Stimulated activated CD4-positive, alpha-beta T cell treated with anti-CD3 and anti-CD28 coated beads, Interleukin-2, amount 100 ng/mL, for 4 hours (primary cell): ENCODE measurements at places on chromosomes 7 and 10.

DNA sequence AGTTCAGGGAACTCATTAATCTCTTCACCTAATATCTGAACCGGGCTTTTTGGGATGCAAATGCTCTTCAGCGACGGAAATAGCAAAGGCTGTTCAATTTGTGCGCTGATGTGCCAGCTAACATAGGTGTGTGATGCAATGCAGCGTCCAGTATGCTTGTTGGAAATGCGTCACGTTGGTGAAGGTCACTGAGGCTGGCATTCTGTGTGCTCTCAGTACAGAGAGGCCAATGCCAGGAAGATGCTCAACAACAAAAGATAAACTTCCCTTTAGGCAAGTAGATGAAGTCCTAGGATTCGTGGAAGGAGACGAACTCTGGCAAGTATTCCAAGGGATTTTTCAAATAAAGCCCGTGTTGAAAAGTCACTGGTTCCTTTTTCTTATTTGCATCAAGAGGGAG, 649.5 kb upstream of the MKI67 start:
- no peak for DNase-seq

GRCh38 chr7:38107486-38107893, 70.6 kb upstream of the STARD3NL start:
- DNase-seq: peak; percentile 48

- no peak for DNase-seq
Measured at GRCh38 chr7:75033826-75034225, 39.8 kb downstream of the RCC1L start.

DNA sequence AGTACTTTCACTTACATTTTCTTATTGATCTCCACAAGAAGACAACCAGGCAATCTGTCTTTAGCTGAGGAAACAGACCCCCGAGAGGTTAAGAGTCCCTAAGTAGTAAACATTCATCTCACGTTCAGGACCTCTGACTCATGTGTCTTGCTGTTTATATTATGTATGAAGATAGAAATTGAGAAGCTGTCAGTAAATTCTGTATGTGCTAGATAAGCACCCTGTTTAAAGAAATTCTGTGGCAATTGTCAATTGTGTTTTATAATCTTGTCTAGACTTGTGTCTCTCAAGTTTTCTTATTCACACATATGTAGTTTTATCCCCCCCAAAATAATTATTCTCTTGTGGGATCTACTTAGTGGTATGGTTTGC, 14.5 kb downstream of the ADK start:
- DNase-seq: no peak

DNA sequence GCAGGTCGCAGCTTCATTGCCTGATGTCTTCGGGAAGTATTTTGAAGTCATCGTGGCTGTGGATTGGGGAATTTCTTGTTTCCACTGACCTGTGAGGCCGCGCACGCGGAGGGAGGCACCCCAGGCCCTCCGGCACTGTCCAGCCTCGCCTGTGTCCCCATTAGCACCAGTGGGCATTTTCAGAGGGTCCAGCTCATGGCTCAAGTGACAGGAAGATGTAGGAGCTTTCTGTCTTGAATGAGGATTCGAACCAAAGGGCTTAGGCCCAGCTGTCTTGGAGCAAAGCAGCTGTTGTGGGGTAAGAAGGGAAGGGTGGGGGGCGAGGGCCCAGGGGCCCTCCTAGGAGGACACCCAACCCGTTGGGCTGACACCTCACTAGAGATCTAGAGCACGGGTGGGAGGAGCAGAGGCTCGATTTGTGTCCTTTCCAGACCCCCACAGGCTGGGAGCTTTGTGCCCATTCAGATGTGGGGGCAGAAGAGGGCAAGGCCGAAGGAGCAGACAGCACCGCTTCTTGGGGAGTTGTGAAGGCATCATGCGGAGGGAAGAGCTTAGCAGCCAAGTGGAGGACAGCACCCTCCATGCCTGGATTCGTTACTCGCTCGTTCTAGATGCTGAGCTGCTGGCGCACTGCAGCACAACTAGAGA, 914 bp downstream of the ZNF37A start:
- DNase-seq: no peak

DNA sequence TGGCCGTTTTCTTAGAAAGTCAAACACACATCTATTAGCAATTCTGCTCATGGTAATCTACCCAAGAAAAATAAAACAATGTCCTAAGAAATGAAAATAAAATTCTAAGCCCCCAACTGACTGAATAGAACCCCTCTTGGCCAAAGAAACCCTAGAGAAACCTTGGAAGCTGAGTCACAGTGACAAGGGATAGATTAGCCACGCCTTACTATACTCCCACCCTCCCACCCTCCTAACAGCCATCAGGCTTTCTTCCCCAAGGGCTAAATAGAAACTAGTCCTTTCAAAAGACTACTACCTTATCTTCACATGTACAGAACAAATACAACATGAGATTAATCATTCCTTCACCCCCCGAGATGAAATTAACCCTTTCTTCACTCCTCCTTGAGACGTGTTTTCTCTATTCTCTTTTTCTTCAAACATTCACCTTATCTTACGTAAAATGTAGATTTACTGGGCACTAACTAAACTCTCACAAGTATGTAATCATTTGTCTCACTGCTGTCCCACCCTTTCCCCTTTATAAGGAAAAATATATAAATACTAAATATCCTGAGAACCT, 57.5 kb downstream of the HTR7 start:
- no peak for DNase-seq

DNA sequence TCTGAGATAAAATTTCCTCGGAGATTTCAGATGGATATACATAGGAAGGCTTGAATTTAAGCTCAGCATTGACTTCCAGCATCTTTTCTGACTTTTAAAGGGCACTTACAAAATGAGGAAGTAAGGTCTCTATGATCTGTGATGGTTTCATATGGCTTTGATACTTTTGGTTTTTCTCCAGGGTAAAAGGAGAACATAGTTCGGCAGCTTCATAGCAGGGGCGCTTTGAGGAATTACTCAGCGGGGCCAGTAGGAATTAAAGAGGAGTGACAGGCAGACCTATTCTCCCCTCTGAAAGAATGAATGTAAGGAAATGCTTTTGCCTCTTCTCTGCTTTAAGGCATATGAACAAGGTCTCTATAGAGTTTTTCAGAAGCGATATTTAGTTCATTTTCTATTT, 80.0 kb upstream of the PCDH15 start:
- DNase-seq: no peak

GRCh38 chr10:110006358-110007160, 1.2 kb upstream of the ADD3 start:
- peak; percentile 9 for DNase-seq
